Aorta (tissue), 5 donors: ENCODE measurements at places on chromosomes 11 and 22.

GRCh38 chr11:70111269-70112016 lies 33.3 kb downstream of the ANO1 start:
- DNase-seq: peak; percentile 68

DNA sequence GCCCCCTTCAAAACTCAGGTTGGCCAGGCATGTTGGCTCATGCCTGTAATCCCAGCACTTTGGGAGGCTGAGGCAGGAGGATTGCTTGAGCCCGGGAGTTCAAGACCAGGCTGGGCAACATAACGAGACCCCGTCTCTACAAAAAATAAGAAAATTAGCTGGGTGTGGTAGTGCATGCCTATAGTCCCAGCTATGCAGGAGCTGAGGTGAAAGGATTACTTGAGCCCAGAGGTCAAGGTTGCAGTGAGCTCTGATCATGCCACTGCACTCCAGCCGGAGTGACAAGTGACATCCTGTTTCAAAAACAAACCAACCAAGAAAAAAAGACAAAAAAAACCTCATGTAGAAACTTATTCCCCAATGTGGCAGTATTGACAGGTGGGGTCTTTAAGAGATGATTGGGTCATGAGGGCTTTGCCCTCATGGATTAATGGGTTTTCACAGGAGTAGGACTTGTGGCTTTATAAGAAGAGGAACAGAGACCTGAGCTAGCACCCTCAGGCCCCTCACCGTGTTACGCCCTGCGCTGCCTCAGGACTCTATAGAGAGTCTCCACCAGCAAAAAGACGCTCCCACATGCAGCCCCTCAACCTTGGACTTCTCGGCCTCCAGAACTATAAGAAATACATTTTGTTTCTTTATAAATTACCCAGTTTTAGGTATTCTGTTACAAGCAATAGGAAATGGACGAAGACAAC lies 22.3 kb downstream of the LAYN start:
- DNase-seq: no peak

- no peak for DNase-seq
Measured at GRCh38 chr11:26510164-26510563, 61.9 kb downstream of the MUC15 start.

DNA sequence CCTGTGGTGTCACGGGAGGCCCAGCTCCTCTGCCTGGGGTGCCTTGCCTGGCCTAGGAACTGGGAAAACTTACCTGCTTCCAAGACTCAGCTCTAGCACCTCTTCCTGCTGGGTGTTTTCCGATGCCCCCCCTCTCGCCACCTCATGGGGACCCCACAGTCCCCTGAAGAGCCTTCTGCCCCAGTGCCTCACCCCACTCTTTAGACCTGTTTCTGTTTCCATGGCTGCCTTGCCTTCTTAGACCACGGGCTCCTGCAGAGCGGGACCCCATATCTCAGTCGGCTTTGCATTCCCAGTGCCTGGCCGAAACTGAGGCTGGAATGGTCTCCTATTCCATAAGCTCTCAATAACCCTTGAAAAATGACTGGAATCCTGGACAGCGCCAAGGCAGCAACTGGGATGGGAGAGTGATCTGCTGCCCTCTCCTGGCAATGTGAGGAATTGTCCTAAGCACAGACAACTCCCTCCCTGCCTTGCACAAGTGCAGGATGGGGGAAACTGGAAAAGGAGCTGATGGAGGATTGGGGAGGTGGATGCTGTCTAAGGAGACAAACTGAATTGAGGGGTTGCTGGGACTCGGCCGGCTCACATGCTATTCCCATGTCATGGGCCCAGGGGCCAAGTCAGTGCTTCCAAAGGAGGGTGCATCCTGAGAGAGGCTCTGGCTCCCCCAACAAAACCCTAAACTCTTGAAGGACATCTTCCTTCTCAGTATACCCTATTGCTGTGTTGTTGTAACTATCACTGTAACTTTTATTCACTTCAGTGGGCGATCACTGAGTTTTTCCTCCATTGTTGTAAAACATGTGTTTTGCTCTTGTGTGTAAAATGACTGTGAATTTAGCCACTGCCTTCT lies 26.6 kb upstream of the IL17RA start:
- no peak for DNase-seq

- DNase-seq: no peak
Measured at GRCh38 chr11:76131671-76132631, 74.4 kb downstream of the WNT11 start.

GRCh38 chr11:69841859-69842698 lies 22.9 kb upstream of the FGF3 start:
- DNase-seq: no peak

DNA sequence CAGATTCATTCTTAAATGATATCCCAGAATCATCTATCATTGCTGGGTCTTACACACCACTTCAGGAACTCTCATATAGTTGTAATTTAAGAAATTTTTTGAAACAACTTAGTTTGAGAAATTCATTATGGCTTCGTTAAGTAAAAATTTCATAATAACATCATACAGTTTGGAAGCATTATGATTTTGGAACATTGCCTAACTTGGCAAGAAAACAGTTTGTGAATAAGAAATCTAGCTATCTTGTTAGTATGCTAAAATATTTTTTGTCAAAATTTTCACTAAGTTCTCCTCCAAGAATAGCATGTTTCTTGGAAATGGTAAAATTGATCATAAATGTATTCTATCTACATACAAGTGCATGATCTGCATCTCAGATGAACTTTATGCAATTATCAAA lies 217.7 kb downstream of the CNTN5 start:
- no peak for DNase-seq

DNA sequence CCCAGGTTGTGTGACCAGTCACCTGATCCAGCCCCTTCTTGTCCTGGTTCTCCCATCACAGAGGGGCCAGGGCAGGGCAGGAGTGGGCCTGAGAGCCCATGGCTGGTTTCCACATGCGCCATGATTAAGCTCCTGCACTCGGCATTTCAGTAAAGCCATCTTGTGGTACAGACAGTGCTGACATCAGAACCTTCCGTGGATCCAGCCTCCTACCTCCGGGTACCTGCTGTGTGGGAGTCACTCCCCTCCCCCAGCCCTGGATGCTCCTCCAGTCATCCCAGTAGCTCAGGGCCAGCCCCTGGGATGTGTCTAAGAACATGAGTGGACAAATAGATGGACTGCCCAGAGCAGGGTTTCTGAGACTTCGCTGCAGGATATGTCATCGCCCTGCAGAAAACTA lies 22.1 kb upstream of the MGAT3 start:
- DNase-seq: no peak

GRCh38 chr22:29831186-29831921 lies 6.7 kb downstream of the ASCC2 start:
- DNase-seq: no peak

DNA sequence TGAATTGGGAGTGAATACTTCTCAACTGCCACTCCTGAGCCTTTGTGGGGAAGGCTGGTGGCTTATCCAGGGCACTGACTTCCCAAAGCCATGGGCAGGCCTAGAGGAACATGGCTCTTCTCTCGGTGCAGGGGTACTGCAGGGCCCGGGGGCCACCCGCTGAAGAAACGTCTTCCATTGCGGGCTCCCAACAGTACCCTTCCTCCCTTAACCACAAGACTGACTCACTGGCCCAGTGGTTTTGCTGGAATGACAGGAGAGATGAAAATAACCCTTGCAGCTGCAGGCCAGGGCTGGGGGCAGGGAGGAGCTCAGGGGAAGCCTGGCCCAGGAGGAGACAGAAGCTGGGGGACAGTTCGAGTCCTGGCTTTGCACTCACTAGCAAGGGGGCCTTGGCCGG lies 13.5 kb downstream of the TXN2 start:
- peak; percentile 80 for DNase-seq

DNA sequence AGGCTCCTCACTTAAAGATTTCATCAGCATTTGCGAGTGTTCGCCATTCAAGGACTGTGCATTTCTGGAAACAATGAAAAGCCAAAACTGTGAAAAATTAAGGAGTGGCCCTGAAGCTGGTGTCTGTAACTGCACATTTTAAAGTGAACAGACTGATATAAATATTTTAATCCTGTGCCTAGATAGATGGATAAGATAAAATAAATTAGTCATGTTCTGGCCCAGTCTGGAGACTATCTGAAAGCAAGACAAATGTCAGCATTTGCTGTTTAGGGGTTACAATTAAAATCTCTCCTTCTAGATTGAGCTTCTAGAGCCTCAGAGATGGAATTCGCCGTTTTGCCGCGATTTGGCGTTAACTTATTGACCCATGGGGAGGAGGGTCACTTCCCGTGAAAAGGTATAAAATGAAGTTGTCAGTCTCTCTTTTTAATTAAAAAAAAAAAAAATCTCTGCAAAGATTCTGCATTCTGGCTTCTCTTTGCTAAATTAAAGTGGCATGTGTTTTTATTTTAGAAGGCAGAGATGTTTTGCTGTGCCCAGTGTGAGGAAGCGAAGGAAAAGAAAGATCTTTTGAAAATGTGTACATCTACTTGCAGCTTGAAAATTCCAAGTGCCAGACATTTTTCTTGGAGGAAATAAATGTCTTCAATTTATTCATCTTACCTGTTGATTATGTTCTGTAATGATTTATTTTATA lies 79.7 kb upstream of the WNT7B start:
- peak; percentile 26 for DNase-seq

GRCh38 chr11:126132319-126132718 lies 69.7 kb upstream of the CDON start:
- peak; percentile 73 for DNase-seq

GRCh38 chr22:35465109-35465701 lies 65.3 kb downstream of the MCM5 start:
- DNase-seq: no peak

- DNase-seq: no peak
Measured at GRCh38 chr11:57332694-57333440, 2.8 kb downstream of the SSRP1 start.

GRCh38 chr11:122782222-122782621 lies 56.1 kb upstream of the CRTAM start:
- DNase-seq: no peak

- peak; percentile 83 for DNase-seq
Measured at GRCh38 chr11:107859459-107860239, 1.1 kb upstream of the SLC35F2 start.

DNA sequence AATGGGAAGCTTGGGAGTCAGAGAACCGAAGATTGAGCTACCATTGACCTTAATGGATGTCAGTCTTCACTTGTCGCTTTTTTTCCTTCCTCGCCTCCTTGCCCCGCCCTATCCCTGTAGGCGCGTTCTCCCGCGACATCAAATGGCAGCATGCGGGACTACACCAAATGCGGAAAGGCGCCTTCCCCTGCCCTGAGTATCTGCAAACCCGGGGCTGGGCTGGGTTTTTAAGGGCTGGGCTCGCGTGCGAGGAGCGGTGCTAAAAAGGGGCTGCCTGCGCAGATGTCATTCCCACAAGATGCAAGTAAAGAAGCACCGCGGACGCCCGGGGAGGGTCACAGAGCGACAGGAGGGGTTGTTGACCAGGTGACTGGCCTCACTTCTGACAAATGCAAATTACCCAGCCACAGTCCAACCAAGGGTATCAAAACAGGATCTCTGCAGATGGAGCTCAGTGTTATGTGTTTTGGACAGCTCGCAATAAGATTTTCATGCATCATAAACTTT lies 4.7 kb upstream of the FAM111B start:
- DNase-seq: peak; percentile 77

DNA sequence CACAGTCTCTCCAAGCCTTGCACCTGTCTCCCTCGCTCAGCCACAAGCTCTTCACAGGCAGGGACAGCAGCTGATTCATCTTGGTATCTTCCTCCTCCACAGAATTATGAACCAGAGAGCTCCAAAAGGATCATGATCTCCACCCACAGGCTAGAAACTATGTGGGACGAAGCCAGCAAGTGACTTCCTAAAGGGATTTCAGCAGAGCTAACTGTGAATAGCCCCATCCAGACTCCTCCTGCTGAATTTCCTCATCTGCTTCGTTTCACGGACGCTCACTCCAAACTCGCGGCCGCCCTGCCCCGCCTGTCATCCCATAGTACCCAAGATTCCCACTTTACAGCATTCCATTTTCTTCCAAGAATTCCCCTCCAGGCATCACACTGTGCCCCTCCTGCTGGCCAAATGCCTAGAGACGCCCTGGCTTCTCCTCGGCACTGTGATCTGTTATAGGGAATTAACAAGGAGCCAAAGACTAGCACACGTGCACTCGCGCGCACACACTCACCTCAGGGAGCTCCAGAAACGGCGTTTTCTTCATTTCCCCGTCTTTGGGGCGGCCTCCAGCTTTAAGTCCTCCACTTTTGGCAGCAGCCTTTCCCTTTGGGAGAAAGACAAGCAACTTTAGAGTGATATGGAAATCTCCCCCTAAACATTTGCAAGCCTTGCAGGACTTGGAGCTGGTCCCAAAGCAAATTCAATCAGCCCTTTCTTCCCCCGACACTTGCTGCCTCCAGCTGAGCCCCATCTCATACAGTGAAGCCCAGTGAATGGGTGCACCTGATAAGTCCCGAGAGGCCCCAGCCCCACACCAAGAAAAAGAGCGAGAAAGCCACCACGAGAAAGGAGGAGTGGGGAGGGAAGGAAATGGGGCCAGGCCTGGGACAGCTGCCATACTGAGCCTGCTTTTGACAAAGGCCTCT lies 35.5 kb downstream of the SPATA19 start:
- no peak for DNase-seq

GRCh38 chr11:46307369-46307768 lies 29.9 kb downstream of the CREB3L1 start:
- no peak for DNase-seq

DNA sequence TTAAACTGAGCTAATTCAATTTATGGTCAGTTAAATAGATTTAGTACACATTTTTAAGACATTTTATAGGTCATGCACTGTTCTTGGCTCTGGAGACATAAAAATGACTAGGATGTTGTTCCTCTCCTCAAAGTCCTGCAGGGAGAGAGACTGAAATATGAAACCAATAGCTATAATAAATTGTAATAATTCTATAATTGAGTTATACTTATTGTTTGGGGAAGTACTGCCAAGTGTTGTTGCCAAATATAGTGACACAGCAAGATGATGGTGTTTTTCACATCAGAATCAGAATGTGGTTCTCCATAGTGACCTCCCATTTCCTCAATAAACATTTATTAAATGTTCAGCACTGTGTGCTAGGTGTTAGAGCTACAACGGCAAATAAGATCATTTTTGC lies 470.6 kb downstream of the NTM start:
- DNase-seq: no peak

- peak; percentile 77 for DNase-seq
Measured at GRCh38 chr22:23826510-23827350, 12.1 kb downstream of the DERL3 start.

DNA sequence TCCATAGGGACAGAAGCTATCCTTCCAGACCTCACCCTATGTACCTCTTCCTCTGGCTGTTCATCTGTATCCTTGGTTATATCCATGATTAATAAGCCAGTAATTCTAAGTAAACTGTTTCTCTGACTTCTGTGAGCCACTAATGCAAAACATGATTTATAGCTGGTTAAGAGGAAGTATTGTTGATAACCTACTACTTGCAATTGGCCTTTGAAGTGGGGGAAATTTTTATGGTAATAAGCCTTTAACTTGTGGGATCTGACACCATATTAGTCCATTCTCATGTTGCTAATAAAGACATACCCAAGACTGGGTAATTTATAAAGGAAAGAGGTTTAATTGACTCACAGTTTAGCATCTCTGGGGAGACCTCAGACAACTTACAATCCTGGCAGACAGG lies 21.9 kb downstream of the CASP12 start:
- no peak for DNase-seq

- no peak for DNase-seq
Measured at GRCh38 chr11:61832754-61833153, 4.7 kb downstream of the FADS2 start.

- no peak for DNase-seq
Measured at GRCh38 chr22:17665854-17666253, 27.3 kb downstream of the BCL2L13 start.
